ENCODE measurements at places on chromosomes 16 and 17.
A peak's percentile ranks its signal among the peaks of the same experiment; 100 is the strongest.

- no peak for DNase-seq
Measured at GRCh38 chr17:66403846-66404556, 101.6 kb downstream of the PRKCA start.

DNA sequence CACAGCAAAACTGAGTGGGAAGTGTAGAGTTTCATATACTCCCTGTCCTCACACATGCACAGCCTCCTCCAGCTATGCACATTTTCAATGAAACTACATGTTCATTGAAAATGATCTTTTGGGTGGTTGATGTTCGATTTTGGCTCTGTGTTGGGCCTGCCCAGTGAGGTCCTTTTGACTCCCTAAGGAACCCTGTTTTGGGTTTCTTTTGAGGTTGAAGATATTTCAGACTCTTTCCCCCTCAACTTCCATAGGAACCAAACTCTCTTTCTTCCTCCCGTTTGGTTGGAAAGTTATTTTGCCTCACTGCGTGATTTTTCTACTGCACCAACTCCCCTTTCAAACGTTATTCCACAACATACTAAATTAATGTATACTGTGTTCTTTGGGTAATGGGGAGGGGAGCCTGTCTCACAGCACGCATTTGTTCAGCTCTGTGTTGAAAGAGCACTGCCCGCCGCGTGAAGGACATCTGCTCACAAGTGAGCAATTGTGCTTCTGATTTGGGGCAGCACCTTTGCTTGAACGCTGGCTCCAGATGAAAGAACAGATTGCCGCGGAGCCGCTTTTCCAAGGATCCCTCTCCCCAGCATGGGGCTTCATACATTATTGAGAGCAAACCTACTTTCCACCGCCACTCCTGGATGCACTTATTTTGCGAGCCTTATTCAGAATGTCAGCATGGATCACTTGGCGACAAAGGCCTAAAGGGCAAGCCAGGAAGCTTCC, 385.9 kb downstream of the WWOX start:
- DNase-seq = peak; percentile 43

- no peak for DNase-seq
Measured at GRCh38 chr17:42476411-42476810, 17.7 kb downstream of the ATP6V0A1 start.

DNA sequence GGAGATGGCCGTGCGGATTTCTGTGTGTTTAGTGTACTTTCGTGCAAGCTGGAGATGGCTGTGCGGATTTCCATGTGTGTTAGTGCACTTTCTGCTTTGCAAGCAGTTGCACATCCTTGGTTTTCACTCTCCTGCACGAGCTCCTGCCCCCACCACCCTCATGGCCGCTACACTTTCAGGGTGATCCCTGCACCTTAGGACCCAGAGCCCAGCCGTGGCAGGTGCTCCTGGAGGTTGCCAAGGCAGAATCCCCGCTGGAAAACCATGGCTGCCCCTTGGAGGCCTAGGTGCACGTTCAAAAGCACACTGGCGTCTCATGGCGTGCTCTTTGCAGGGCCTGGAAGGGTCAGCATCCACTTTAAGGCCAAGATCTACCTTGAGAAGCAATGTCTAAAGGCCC, 311.0 kb upstream of the TNRC6C start:
- no peak for DNase-seq

DNA sequence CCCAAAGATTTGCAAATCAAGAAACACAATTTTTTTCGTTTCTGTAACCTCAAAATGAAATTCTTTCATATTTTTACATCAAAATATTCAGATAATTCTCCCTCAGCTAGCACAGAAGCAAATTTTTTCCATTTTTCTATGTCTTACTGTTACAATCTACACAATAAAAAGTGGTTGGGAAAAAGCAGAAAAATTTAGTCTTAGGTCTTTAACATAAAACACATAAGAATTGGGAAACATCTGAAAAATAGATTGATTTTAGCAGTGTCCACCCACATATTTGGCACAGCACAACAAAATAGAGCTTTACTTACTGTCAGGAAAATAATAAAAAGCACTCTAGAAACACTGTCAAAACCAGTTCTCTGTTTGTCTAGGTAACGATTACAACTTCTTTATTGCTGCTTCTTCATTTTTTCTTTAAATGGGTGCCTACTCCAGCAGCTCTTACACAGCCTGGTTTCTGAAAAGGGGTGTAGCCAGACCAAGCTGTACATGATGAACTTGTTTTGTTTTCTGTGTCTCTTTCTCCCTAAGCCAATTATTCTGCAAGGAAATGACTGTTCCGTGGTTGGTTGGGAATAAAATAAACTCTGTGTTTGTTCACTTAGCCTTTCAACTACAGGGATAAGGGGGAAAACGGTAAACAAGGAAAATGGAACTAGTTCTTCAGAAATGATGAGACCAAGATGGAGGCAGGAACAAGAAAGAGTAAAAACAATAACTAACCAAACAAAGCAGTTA, at the start of gene ABCA6:
Gene ABCA6 (minus strand): TSS at position 465 of the 744 bp plus-strand sequence. CDS start 1,192 bp downstream, outside the sequence.
- DNase-seq = no peak

GRCh38 chr16:54812229-54812628, 118.4 kb upstream of the IRX5 start:
- no peak for DNase-seq

- DNase-seq = no peak
Measured at GRCh38 chr17:2613089-2613808, 19.8 kb downstream of the PAFAH1B1 start.

DNA sequence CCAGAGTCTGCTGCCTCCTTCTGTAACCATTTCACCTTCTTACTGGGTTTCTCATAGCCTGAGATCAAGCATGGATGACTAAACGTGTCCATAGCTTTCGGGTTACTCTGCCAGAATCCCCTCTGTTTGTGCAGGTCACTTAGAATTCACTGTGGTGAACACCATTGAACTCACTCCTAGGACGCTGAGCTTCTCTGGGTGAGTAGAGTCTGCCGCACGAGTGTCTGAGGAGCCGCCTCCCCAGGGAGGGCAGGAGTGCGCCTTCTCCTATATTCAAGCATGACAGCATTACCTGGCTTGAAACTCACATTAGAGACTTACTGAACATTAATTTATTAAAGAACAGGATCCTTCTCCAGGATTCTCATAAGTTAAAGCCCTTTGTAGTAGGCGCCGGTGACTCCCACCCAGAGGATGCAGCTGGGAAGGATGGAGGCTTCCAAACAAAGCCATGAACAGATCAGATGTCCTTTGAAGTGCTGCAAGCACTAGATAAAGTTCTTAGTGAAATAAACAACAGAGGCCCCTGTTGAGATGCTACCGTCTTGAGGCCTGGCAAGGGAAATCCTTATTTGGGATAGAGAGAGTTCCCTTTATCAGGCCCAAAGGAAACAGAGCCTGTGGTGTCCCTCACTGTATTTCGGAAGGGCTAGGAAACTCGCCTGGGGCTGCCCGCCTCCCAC, 144.6 kb upstream of the PLCG2 start:
- no peak for DNase-seq

DNA sequence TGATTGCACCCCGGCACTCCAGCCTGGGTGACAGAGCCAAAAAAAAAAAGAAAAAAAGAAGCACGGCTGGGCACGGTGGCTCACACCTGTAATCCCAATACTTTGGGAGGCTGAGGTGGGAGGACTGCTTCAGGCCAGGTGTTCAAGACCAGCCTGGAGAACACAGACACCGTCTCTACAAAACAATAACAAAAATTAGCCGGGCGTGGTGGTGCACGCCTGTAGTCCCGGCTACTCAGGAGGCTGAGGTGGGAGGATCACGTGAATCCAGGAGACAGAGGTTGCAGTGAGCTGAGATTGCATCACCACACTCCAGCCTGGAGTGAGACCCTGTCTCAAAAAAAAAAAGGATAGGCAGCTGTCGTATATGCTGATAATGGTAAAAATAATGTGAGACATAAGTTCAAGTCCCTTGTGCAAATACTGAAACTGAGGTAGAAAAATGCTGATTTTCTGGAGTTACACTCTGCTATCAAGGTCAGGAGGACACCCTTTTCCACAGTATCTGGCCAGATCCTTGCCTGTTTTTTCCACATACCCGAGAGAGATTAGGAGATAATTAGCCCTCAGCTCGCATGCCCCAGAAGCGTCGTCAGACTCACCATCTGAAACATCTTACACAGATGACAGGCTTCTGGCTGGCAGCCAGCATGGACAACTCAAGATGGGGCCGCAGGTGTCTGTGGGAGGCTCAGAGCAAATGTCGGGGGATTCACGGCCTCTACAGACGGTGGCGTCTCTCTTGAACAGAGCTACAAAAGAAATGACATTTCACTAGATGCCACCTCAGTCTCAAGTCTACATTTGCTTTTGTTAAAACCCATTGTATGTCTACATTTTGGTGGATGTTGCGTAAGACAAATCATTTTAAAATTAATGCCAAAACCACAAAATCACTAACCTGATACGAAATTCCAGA, 36.8 kb downstream of the WDR45B start:
- peak; percentile 52 for DNase-seq

DNA sequence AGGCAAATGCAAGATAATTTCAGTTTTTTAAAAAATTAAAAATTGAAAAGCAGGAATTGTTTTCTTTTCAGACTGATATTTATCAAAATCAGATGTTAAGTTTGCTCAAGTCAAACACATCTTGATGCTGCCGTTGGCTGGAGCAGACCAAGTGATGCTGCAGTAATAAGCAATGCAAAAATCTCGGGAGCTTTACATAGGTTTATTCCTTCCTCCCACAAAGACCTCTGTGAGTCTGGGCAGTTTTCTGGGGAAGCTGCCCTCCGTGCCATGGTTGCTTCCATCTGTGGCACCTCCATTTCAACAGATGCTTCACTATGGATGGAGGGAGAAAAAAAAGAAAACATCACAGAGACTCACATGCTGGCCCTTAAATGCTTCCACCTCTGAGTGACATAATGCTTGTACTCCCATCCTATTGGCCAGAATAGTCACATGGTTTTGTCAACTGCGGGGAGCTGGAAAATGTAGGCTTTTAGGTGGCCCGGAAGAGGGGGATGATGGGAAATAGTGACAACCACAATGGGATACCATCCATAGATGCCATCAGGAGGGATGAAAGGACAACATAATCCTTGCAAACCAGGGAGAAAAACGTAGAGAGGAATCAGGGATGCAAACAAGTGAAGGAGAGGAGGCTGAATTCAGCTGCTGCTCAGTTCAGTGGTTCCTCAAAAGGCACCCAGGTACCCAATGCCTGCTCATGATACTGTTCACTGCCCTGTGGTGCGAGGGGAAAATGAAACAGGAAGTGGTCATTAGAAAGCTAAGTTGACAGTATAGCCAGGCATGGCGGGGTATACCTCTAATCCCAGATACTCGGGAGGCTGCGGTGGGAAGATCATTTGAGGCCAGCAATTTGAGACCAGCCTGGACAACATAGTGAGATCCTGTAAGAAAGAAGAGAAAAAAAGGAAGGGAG, 13.5 kb upstream of the ERCC4 start:
- DNase-seq = no peak

GRCh38 chr17:18332909-18333489, 17.9 kb downstream of the SMCR8 start:
- DNase-seq = no peak

DNA sequence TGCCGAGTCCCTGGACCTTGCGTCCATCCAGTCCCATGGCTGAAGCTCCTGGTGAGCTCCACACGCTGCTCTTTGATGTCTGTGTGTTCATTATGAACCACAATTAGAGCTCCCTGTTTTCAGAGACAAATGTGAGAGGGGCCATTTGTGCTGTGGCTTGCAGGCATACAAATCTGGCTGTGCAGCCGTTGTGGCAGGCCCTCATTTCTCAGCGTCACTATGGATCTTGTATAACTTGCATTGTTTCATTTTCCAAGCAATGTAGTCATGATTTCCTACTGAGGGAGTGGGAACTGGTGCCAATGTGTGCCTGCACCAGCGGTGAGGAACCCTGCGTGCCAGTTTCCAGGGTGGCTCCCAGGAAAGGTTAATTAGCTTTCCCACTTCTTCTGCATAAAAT, 542.6 kb downstream of the TMEM114 start:
- peak; percentile 7 for DNase-seq

DNA sequence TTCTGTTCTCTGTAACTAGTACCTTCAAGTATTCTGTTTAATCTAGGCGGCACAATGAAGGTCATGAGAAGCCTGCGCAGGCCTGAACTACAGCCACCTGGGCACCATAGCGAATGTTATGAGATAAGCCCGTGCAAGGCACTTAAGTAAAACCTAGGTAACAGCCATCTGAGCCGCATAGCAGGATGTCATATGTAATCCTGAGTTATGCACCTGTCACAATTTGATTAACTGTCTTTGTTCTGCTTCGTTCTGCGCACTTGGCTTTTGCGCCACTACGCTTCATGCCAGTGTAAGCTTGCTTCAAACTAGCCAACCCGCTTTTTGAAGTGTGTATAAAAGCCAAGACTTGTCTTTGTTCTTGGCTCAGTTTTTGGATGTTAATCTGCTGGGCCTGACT, 449.8 kb downstream of the KCNJ18 start:
- DNase-seq = peak; percentile 82

DNA sequence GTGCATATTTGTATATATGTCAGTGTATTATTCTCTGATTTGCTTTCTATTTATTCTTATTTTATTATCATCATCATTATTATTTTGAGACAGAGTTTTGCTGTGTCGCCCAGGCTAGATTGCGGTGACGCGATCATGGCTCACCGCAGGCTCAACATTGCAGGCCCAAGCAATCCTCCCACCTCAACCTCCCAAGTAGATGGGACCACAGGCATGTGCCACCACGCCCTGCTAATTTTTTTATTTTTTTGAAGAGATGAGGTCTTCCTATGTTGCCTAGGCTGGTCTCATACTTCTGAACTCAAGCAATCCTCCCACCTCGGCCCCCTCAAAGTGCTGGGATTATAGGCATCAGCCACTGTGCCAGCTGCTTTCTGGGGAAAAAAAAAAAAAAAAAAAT, 8.4 kb upstream of the ARHGAP17 start:
- no peak for DNase-seq

- no peak for DNase-seq
Measured at GRCh38 chr17:59680314-59680713, 26.9 kb downstream of the PTRH2 start.

DNA sequence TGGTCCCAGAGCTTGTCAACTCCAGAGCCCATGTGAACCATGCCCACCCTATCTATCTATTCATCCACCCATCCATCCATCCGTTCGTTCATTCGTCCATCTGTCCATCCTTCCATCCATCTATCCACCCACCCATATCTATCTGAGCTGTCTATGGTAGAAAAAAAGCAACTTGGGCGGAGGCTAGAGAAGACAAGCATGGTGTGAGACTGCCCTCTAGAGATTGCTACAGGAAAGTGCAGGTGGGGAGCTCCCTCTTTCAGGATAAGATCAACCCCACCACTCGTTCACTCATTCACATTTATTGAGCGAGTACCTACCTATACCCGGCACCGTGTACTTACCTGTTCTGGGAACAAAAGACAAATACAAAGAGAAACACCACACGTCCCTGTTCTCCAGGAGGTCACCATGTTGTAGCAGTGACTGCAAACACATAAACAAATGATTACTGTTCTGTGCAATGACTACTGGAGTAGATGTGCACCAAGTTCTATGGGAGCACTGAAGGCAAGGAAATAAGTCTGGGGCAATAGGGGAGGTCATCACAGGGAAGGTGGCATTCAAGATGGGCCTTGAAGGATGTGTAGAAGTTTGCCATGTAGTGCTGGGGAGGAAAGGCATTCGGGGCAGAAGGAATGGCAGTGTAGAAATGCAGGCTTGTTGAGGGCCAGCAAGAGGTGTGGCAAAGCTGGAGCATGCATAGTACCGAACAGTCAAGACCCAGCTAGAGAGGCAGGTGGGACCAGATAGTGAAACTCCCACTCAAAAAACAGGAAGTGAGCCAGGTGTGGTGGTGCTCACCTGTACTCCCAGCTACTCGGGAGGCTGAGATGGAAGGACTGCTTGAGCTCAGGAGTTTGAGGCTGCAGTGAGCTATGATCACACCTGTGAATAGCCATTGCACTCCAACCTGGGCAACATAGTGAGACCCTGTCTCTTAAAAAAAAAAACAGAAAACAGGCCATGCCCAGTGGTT, 13.4 kb upstream of the ATP5MC1 start:
- DNase-seq = peak; percentile 71

GRCh38 chr16:74795104-74795503, 20.5 kb upstream of the FA2H start:
- no peak for DNase-seq

Measured in G401 (cell line).